Karpas-422 (cell line): ENCODE measurements at places on chromosomes 11 and 22. TPM values are rescaled to one million over a fixed set of nuclear protein-coding genes. Genes with fewer than 3 reads are reported as not detected.

Gene TEX54
- total RNA-seq: 2.7 TPM in 1 of 2 replicates, not detected in the other

Gene LRRC32
- total RNA-seq: 43.5 and 58.4 TPM in 2 replicates

Gene USH1C
- not detected in 2 replicates for total RNA-seq

- no peak for DNase-seq
Observed at GRCh38 chr11:68199295-68199987, 13.7 kb downstream of the KMT5B start.

GRCh38 chr11:19995145-19995544, 165.1 kb downstream of the DBX1 start:
- no peak for DNase-seq

DNA sequence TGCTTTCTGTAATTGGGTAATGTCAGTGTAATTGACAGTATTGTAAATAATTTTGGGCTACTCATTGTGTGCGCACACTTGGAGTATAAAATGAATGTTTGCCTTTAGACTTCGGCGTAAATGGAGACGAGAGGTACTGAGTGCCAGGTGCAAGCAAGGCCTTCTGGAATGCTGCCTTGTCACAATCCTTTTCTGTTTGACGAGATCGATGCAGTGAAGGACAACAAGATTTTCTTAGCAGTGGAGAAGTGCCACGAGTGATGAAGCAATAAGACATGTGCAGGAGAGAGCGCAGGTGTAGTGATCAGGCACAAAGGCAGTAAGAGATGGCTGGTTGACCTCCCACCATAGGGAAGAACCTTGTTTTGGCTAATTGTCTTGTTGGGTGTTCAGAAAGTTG, 67.5 kb downstream of the DDX10 start:
- no peak for DNase-seq

DNA sequence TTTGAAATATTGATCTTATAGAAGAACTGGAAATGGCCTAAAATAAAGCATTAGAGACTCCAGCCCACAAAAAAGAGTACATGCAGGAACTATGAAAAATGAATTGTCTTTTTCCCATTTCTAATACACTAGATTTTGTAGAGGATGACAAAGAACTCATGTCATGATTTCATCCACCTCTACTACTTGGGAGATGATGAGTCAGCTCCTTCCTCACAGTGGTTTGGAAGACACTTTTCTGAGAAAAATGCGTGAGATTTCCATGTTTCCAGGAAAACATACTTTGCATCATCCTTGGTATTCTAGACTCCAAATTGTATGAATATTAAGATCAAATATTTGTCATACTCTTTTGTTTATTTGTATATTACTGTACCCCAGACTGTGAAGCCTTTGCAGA, 500.5 kb downstream of the FAM181B start:
- no peak for DNase-seq

GRCh38 chr11:122459064-122459463, 196.5 kb upstream of the UBASH3B start:
- no peak for DNase-seq
